ENCODE measurements at places on chromosomes 4 and X. TPM values are rescaled to one million over a fixed set of nuclear protein-coding genes. Genes with fewer than 3 reads are reported as not detected.
A peak's percentile ranks its signal among the peaks of the same experiment; 100 is the strongest.

DNA sequence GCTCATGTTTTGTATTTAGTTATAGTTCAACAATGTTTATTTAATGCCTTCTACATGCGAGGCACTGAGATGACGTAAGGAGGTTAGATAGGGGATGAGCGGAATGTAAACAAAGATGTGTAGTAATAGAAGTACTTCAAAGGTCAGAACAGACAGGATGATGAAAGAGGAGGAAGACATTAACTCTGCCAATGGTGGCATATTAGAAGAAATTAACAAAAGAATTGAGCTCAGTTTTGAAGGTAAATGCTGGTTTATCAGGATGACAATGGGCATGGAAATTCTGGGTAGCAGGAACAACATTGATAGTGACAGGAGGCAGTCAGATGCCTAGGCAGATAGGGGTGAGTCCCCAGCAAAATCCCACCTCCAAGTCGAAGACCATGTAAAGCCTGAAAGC is 62.3 kb upstream of the PGRMC2 start:
- no peak overlapping the region for H3K27ac ChIP-seq
- H3K4me1 ChIP-seq: no peaks in the 10 kb centered on the region
- DNase-seq: no peak
- peaks cover 3% of the 10 kb centered on the region for H3K36me3 ChIP-seq

DNA sequence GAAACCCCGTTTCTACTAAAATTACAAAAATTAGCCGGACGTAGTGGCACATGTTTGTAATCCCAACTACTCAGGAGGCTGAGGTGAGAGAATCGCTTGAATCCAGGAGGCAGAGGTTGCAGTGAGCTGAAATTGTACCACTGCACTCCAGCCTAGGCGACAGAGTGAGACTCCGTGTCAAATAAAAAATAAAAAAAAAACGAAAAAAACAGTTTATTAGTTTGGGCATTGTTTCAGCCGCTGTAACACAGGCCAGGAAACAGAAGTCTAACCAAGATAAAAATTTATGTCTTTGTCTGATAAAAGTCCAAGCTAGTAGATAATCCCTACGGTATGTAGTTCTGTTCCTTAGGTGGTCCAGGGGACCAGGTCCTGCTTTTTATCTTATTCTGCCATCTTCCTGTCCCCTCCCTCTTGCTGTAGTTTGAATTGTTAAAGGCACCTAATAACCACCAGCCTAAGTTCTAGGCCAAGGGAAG is 21.4 kb downstream of the USO1 start:
- DNase-seq: no peak
- peaks cover 13% of the 10 kb centered on the region for H3K4me1 ChIP-seq
- H3K36me3 ChIP-seq: peaks cover 9% of the 10 kb centered on the region
- H3K27ac ChIP-seq: no peak overlapping the region
- no peak overlapping the region for H3K4me3 ChIP-seq

- H3K27ac ChIP-seq: peak overlapping the region; percentile 8
- H3K27me3 ChIP-seq: no peaks in the 10 kb centered on the region
- no peaks in the 10 kb centered on the region for H3K36me3 ChIP-seq
- DNase-seq: peak; percentile 68
These were observed 531 bp downstream of the DGKQ start for GRCh38 chr4:972651-973424.

GRCh38 chr4:163540977-163541376 is 46.5 kb downstream of the TMA16 start:
- no peak for DNase-seq
- no peaks in the 10 kb centered on the region for H3K27me3 ChIP-seq
- no peak overlapping the region for H3K4me3 ChIP-seq
- H3K27ac ChIP-seq: no peak overlapping the region
- H3K36me3 ChIP-seq: no peaks in the 10 kb centered on the region

GRCh38 chrX:53071064-53071463 is 11.1 kb upstream of the TSPYL2 start:
- H3K4me1 ChIP-seq: peaks cover 12% of the 10 kb centered on the region
- no peaks in the 10 kb centered on the region for H3K27me3 ChIP-seq
- no peak overlapping the region for H3K27ac ChIP-seq
- H3K4me3 ChIP-seq: peak overlapping the region; percentile 85

- no peak for DNase-seq
- H3K27ac ChIP-seq: no peak overlapping the region
- H3K4me1 ChIP-seq: no peaks in the 10 kb centered on the region
- no peaks in the 10 kb centered on the region for H3K27me3 ChIP-seq
- no peaks in the 10 kb centered on the region for H3K36me3 ChIP-seq
- no peak overlapping the region for H3K4me3 ChIP-seq
These were observed 93.7 kb downstream of the SHOX start for GRCh38 chrX:724256-724655.

DNA sequence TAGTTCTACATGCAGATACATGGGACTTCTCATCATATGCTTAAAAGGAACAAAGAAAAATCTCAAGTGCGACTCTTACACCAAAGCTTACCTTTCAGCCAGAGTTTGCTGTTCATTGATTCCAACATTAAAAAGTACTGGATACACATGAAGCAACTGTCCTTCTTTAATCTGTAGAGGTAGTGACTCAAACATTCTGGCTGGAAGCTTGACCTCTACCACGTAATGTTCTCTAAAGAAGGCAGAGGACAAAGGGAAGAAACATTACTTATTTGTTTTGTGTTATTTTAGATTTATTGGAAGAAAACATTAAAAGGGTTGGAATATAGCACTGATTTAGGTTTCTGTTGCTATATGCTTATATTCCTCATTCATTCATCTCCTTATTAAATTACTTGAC is 476.1 kb downstream of the IL15 start:
- no peak overlapping the region for H3K4me3 ChIP-seq
- DNase-seq: no peak
- H3K27ac ChIP-seq: no peak overlapping the region
- H3K36me3 ChIP-seq: peaks cover 65% of the 10 kb centered on the region
- no peaks in the 10 kb centered on the region for H3K27me3 ChIP-seq
- H3K4me1 ChIP-seq: no peaks in the 10 kb centered on the region

- H3K4me1 ChIP-seq: peaks cover 3% of the 10 kb centered on the region
- H3K4me3 ChIP-seq: no peak overlapping the region
- H3K27me3 ChIP-seq: peaks cover 12% of the 10 kb centered on the region
- H3K27ac ChIP-seq: no peak overlapping the region
- no peak for DNase-seq
These were observed 218.5 kb downstream of the APBB2 start for GRCh38 chr4:40995850-40996249.

DNA sequence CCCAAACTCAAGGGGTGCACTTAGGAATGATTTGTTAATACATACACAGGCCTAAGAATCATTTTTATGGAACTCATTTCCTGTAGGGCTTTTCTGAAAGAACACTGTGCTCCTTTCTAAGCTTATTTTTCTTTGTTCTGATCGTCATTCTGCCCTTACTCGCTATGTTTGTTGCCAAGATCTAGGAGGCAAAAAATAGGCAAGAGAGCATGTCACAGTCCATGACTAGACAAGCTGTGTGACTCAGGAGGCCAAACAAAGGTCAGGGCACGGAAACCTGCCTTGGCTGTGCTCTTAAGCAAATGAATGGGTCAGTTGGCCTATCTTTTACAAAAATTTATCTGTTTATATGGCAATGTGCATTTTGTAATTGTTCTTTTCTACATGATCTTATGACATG is 42.5 kb upstream of the C1GALT1C1 start:
- H3K4me1 ChIP-seq: peaks cover 10% of the 10 kb centered on the region
- DNase-seq: no peak
- no peak overlapping the region for H3K4me3 ChIP-seq
- peaks cover 6% of the 10 kb centered on the region for H3K36me3 ChIP-seq
- no peaks in the 10 kb centered on the region for H3K27me3 ChIP-seq

DNA sequence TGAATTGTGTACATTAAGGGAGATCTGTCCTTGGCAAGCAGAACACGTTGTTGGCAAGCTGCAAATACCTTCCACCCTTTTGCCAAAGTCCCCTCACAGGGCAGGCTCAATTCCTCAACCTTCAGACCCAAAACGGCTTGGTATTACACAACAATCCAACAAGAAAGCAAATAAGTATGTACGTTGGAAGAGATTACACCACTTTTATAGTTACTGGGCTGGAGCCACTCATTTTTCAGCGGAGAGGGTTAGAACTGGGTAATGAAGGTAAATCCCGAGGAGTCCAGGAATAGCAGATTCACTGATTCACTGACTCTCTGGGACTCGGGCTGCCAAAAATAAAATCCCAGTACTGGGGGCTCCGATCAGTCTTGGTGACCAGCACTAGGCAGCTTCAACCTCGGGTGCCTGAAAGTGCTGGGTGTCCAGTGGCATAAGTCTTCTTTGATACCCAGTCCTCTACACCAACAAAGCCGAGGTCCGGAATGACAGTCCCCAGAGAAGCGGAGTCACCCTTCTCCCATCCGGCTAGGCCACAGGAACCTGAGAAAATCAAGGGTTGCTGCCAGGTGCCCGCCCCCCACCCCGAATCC is 587 bp downstream of the TIMM8A start:
- H3K4me3 ChIP-seq: peak overlapping the region; percentile 86
- H3K36me3 ChIP-seq: peaks cover 21% of the 10 kb centered on the region
- H3K27ac ChIP-seq: peak overlapping the region; percentile 95
- no peaks in the 10 kb centered on the region for H3K27me3 ChIP-seq
- no peak for DNase-seq

- H3K36me3 ChIP-seq: peaks cover 19% of the 10 kb centered on the region
- no peaks in the 10 kb centered on the region for H3K27me3 ChIP-seq
- peak overlapping the region; percentile 82 for H3K4me3 ChIP-seq
These were observed 802 bp downstream of the COX18 start for GRCh38 chr4:73068491-73069337.

- H3K36me3 ChIP-seq: no peaks in the 10 kb centered on the region
- no peak overlapping the region for H3K27ac ChIP-seq
- H3K27me3 ChIP-seq: peaks cover 6% of the 10 kb centered on the region
- H3K4me1 ChIP-seq: no peaks in the 10 kb centered on the region
- DNase-seq: no peak
These were observed 39.5 kb upstream of the PTPN13 start for GRCh38 chr4:86554646-86555045.

DNA sequence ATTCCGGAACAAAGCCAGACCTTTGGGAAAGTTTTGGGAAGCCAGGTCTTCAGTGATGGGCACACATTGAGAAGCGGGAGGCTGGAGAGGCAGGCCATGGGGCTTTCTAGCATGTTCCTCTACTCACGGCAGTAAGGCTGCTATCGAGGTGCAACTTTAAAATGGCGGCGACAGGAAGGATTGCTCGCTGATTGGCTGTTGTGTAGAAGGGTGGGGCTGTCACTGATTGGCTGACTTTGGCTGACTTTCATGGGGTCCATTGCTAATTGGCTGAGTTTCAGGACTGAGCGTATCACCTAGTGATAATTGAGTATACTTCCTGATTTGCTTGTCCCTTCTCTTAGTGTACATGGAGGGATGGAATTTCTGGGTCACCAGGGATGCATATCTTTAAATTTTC is 19.7 kb upstream of the GLOD5 start:
- no peaks in the 10 kb centered on the region for H3K27me3 ChIP-seq
- H3K36me3 ChIP-seq: peaks cover 2% of the 10 kb centered on the region
- peaks cover 8% of the 10 kb centered on the region for H3K4me1 ChIP-seq

GRCh38 chr4:42673082-42673425 is 16.1 kb upstream of the ATP8A1 start:
- H3K4me3 ChIP-seq: peak overlapping the region; percentile 50
- peak; percentile 67 for DNase-seq
- peaks cover 15% of the 10 kb centered on the region for H3K36me3 ChIP-seq
- H3K27ac ChIP-seq: peak overlapping the region; percentile 95

GRCh38 chrX:135543924-135544323 is 23.5 kb downstream of the INTS6L start:
- peak; percentile 51 for DNase-seq
- peak overlapping the region; percentile 32 for H3K27ac ChIP-seq
- H3K36me3 ChIP-seq: peaks cover 11% of the 10 kb centered on the region
- H3K4me1 ChIP-seq: peaks cover 33% of the 10 kb centered on the region

- no peaks in the 10 kb centered on the region for H3K36me3 ChIP-seq
- no peak overlapping the region for H3K27ac ChIP-seq
- no peaks in the 10 kb centered on the region for H3K27me3 ChIP-seq
- no peak for DNase-seq
- H3K4me1 ChIP-seq: no peaks in the 10 kb centered on the region
These were observed 41.9 kb upstream of the FRAS1 start for GRCh38 chr4:78014889-78015886.

DNA sequence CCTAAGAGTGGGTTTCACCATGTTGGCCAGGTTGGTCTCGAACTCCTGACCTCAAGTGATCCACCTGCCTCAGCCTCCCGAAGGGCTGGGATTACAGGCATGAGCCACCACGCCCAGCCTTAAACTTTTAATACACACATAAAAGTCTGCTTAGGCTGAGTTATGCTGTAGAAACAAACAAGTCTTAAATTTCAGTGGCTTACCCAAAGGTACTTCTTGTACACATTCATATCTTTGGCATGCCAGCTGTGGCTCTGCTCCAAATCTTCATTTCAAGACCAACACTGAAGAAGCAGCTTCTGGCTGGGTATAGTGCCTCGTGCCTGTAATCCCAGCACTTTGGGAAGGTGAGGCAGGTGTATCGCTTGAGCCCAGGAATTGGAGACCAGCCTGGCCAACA is 80.3 kb downstream of the PPEF2 start:
- H3K4me3 ChIP-seq: no peak overlapping the region
- no peaks in the 10 kb centered on the region for H3K27me3 ChIP-seq
- no peaks in the 10 kb centered on the region for H3K36me3 ChIP-seq
- H3K4me1 ChIP-seq: no peaks in the 10 kb centered on the region
- no peak overlapping the region for H3K27ac ChIP-seq

- DNase-seq: no peak
- H3K4me3 ChIP-seq: no peak overlapping the region
- H3K27ac ChIP-seq: no peak overlapping the region
- no peaks in the 10 kb centered on the region for H3K4me1 ChIP-seq
These were observed 1544.1 kb upstream of the ADGRL3 start for GRCh38 chr4:59655996-59656395.

DNA sequence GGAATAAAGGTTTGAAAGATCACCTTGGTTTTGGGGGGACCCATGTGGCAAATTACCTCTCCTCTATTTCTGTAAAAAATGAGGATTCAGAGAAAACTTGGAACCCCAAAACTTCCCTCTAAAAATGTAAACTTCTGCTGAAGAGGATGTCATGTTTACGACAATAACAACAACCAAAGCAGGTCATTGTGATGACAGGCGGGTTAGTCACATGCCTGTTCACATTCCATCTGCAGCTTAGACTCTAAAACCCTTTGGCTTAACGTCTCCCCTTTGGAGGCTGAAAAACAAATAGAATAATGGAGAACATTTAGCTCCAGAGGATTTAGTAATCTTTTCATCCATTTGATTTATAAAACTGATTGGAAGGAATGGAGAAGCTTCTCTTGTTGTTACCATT is 75.0 kb upstream of the FAM9C start:
- peaks cover 8% of the 10 kb centered on the region for H3K36me3 ChIP-seq
- no peak overlapping the region for H3K27ac ChIP-seq
- DNase-seq: no peak
- H3K27me3 ChIP-seq: no peaks in the 10 kb centered on the region
- H3K4me1 ChIP-seq: peaks cover 25% of the 10 kb centered on the region

The LINC00632 gene
- total RNA-seq: 0.41 TPM

The TASL gene
- 1.7 TPM for total RNA-seq

The GAGE12J gene
- total RNA-seq: not detected

The PLS3 gene
- total RNA-seq: 2.0 TPM

The STPG2 gene
- total RNA-seq: 0.18 TPM

The NDST3 gene
- not detected for total RNA-seq

The MCUB gene
- total RNA-seq: 65.3 TPM

The TCEAL9 gene
- total RNA-seq: 6.8 TPM

The APLN gene
- 3.5 TPM for total RNA-seq

The NMU gene
- not detected for total RNA-seq

All from activated CD8-positive, alpha-beta T cell treated with anti-CD3 and anti-CD28 coated beads for 36 hours (primary cell).